Activated CD4-positive, alpha-beta T cell treated with anti-CD3 and anti-CD28 coated beads, Interleukin-2, amount 50 U/mL, for 48 hours (primary cell): ENCODE measurements at places on chromosomes 7 and 10.

DNA sequence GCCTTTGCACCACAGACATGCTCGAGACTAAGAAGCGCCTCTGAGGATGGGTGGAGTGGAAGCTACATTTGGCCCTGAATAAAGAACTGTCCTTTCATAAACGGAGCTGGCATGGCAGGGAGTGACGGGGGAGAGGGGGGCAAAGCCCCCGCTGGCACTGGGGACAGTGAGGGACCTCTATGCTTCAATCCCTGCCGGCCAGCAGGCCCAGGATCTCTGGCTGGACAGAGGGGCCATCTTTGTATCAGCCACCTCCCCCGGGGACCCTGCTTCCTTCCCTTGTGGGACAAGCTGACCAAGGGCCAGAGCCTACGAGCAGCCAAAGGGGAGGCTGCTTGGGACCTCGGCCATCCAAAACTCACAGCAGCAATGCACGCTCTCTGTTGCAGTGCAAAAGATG, 28.2 kb upstream of the ECHDC3 start:
- DNase-seq, result no peak

- no peak for DNase-seq
Observed at GRCh38 chr7:137747359-137748031, 99.3 kb downstream of the DGKI start.

DNA sequence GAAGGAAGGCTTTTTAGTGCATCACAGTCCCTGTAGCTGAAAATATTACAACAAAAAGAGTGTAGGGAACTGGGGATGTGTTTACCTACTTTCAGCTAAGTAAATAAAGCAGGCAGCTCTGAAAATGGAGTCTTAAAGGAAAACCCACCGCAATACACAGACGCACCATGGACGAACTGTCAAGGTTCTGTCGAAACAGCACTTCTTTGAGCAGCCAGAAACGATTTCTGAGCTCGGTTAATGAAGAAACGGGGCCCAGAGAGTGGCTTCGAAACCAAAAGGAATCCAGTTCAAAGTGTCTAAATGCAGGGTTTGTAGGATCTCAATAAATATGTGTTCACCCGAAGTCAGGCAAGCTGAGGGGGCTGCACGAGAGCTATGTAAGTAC, 275.4 kb upstream of the NEBL start:
- DNase-seq, result no peak

DNA sequence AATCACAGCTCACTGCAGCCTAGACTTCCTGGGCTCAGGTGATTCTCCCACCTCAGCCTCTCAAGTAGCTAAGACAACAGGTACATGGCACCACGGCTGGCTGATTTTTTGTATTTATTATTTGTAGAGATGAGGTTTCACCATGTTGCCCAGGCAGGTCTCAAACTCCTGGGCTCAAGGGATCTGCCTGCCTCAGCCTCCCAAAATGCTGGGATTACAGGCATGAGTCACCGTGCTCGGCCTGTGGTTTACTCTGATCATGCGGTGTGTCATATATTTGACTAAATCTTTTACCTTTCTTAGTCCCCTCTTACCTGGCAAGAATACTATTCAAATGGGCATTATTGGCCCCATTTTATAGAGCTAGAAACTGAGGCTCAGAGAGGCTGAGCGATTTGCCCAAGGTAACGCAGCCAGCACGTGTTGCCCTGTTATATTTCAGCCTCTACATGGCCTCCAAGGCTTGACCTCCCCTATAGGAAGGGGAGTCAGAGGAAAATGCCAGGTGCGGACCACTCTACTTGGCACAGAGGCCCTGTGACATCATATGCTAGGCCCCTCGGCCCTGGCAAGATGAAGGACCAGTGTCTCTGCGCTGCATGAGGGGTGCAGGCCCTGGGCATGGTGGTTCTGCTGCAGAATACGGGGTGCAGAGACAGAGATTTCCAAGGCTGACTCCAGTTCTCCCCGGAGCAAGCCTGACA, 8.2 kb downstream of the ZCCHC24 start:
- no peak for DNase-seq

DNA sequence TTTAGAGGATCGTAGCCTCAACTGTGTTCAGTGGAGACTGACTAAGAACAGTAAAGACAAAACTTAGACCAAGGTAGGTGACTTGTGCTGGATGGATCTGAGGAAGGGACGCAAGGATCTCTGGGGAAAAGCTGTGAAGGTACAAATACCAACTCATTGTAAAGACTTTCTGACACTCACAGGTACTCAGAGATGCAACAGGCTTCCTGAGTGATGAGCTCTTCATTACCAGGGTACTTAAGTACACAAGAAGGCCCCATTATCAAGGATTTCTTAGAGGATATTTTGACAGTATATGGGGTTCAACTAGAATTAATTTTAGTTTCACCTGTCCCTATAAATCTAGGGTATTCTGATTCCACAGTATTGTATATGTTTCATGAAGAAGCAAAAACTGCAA, 440.7 kb downstream of the PLXDC2 start:
- DNase-seq, result no peak

DNA sequence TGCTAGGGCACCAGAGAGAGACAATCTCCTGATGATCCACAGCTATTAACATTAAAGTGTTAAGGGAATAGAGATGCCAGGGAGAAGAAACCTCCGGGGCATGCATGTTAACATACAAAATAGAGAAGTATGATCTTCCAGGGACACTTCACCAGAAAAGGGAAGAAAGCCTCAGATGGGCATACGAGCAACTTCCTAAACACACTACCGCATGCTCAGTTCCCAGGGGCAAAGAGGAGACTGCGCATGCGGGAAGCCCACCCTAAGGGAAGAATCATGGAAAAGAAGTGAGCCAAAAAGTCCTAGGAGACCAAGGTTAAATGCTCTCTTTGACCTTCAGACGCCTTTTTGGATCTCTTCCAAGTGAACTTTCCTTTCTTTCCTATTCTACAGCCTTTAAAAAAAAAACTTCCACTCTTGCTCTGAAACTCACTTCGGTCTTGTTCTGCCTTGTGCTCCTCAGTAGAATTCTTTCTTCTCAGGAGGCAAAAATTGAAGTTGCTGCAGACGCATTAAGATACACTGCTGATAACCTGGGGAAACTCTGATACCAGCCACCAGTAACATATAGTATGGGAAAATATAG, 1211.3 kb downstream of the REEP3 start:
- no peak for DNase-seq

DNA sequence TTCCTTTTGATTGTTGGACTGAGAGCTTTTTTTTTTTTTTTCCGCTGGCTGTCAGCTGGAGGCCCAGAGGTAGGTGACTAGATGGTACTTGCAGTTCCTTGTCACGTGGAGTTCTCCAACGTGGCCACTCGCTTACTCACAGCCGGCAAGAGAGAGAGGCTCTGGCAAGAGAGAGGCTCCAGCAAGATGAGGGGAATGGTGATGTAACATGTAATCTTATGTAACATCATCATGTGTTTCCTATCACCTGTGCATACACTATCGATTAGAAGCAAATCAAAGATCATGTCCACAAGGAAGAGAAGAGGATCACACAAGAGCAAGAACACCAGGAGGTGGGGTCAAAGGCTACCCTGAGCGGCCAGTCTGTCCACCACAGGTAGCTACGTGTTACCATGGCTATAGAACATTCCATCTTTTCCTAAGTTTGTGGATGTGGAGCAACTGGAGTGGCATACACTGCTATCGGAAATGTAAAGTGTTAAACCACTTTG, 4.0 kb upstream of the BORCS7 start:
- no peak for DNase-seq

GRCh38 chr10:22611425-22612115, 102.8 kb downstream of the PIP4K2A start:
- peak; percentile 45 for DNase-seq

DNA sequence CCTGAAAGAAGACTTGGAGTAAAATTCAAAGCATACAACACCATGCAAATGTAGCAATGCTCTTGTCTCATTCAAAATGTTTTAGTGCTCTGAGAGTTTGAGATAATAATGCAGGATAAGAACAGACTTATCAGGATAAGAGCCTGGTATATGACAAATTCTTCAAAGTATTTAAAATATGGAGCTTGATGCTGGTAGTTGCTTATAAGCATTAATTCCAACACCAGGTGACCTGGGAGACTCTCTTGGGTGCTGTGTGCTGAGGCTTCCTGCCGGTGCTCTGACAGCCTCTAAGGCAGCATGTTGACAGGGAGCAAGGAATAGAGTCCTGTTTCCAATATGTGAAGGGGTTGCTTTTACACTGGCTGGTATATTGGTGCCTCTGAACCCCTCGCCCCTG, 34.8 kb upstream of the SLC26A5 start:
- no peak for DNase-seq

DNA sequence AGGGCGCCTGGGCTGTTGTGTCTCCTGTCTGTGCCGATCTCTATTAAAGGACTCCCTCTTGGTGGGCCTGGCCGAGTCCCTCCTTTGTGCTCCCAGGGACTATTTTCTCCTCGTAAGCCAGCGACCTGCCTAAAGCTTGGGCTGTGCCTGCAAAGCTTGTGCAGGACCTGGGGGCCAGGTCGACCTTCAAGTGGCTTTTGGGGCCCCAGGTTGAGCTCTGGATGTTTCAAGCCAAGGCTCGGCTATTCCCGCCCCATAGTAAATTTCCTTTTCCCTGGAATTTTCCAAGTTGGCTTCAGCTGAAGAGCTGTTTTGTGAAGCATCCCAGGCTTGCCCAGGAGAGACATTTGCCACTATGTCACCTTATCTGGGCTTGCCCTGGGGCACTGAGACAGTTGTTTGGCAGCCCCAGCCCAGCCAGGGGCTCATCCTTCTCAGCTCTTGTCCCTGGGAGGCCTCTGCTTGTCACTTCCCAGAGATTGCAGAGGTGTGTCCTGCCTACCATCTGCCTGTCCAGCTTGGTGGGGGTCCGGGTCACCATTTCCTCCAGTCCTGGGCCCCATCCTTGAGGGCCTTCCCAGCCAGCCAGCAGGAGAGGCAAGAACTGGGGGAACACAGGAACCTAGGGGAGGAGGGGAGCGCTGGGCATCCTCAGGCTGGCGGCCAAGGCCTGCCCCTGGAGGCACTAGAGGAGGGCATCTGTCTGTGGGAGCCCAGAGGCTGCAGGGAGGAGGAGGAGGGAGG, 20.2 kb downstream of the ZMIZ2 start:
- DNase-seq, result no peak

DNA sequence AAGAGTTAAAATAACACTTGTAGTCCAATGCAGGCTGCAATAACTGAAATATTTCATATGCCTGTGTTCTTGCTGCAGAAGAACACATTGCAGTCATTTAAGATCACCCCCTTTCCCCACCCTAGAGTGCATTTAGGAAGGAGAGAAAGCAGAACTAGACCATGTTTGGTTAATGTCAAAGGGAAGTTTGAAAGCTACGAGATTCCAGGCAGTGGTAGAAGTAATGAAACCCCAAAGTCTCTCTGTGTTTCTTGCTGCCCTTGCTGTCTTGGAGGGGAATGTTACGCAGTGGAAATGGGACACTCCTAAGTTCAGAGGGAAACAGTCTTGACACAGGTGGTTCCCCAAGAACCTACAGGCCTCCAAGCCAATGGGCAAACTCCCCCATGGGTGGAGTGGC, 242.9 kb downstream of the PTEN start:
- no peak for DNase-seq

DNA sequence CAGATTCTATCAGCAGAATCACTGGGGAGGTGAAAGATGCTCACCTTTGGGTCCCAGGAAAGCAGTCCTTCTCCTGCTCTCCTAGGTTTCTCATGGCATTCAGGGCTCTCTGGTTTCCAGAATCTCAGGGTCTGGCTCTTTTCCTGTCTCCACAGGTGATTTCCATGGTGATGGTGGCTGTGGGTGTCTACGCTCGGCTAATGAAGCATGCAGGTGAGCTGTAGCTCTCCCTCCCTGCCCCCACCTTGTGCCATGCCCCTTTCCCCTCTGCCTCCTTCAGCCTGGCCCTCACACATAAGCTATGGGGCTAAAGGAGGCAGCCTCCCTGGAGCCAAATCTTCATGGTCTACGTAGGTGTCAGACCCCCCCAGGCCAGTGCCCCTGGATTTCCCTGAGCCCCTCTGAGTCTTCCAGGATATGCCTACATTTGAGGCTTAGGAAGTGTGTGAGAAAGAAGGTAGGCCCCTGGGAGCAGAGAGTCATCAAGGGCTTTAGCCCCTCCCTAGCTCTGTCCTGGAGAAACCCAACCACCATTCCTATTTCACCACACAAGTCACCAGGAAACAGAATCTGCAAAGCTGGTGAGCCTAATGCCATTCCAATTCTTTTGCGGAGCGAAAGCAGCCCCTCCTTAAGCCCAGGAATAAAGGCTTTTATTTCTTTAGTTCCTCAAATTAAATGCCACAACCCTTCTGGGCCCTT, 17.2 kb downstream of the TSPAN33 start:
- no peak for DNase-seq

DNA sequence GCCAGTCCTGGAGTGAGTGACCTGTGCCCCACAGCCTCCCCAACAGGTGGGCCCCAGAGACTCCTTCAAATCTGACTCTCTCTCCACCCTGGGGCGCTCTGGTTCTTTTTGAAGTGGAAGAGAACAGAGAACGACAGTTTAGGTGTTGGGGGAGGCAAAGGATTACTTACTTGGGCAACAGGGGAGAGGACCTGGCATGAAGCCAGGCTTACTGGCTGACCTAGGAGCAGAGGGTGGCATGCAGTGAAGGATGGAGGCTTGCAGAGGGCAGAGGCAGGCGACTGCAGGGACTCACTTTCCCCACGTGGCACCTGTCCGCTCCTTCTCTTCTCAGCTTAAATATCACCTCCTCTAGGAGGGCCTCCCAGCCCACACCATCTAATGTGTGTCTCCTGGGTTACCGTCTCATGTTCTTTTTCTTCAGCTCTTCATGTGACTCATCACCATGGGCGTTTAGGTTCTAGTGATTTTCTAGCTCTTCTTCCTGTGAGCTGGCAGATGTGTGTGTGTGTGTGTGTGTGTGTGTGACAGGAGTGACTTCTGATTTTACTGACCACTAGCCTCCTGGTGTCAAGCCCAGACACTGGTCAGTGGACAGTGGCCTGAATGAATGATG, 15.5 kb downstream of the LZTS2 start:
- DNase-seq, result no peak

GRCh38 chr7:50450590-50451032, 461 bp upstream of the FIGNL1 start:
- DNase-seq, result no peak

- DNase-seq, result no peak
Observed at GRCh38 chr10:106631016-106631702, 533.3 kb downstream of the SORCS1 start.

DNA sequence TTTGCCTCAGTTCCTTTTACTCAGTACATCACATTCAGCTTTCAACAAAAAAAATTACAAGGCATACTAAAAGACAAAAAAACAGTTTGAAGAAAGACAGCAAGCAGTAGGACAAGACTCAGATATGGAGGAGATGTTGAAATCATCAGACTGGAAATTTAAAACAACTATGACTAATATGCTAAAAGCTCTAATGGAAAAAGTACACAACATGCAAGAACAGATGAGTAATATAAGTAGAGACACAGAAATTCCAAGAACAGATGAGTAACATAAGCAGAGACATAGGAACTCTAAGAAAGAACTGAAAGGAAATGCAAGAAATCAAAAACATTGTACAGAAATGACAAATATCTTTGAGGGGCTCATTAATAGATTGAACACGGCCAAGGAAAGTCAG, 402.6 kb downstream of the NEBL start:
- no peak for DNase-seq

GRCh38 chr10:81784111-81784597, 90.8 kb upstream of the NRG3 start:
- DNase-seq, result no peak
